Right renal cortex interstitium (tissue), 3 donors: ENCODE measurements at places on chromosomes 6 and 20. TPM values are rescaled to one million over a fixed set of nuclear protein-coding genes. Genes with fewer than 3 reads are reported as not detected.

DNA sequence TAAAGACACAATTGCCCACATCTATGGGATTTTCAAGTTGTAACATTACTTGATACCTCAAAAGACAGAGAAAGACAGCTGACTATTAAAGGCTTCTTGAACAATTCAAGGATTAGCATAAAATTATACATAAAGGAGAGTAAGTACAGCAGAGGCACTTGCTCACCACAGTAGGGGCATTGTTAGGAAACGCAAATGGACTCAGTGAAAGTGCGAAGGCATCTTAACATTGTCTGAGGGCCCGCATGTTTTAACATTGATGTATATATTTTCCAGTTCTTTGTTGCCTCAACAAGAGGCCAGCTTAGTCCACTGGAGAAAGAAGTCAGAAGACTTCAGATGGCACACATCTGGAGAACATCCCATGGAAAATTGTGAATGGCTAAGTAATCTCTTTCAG, 115.4 kb downstream of the SIM1 start:
- no peak for DNase-seq

DNA sequence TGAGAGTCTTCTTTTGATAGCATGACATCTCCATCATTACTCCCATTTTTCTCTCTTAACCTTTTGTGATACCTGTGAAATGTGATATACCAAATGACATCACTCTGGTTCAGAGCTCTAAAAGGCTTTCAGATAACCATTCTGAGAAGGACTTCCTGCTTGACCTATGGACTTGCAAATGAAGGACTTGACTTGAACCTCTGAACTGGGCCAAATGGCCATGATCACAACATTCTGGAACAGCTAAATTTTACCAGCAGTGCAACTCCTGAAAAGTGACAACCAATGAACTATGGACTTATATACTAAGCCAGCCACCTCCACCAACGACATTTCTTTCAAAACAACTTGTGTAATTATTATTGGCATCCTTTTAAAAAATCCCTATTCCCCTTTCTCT, 1085.8 kb upstream of the CITED2 start:
- no peak for DNase-seq

- DNase-seq, result peak; percentile 44
Observed at GRCh38 chr6:71012866-71013469, 56.1 kb upstream of the B3GAT2 start.

GRCh38 chr6:24493945-24494820, 586 bp upstream of the ALDH5A1 start:
- DNase-seq, result no peak

GRCh38 chr6:122400121-122400450, 634 bp downstream of the HSF2 start:
- DNase-seq, result no peak

DNA sequence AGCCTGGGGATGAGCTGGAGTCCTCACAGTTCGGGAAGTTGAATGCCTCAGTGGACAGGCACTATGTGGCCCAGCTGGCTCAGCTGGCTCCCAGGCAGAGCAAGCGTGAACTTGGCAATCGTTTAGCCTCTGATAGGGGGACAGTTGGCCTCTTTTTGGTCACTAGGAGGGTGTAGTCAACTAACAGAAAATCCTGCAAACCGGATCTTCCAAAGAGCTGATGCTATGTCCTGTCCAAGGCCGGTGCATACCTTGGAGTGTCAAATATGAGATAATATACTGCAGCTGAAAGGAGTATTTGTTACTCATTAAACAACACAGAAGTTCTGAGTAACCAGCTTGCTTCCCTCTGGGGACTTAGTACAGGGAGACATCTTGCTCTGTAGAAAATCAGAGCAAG, 126.2 kb upstream of the EXOC2 start:
- no peak for DNase-seq

DNA sequence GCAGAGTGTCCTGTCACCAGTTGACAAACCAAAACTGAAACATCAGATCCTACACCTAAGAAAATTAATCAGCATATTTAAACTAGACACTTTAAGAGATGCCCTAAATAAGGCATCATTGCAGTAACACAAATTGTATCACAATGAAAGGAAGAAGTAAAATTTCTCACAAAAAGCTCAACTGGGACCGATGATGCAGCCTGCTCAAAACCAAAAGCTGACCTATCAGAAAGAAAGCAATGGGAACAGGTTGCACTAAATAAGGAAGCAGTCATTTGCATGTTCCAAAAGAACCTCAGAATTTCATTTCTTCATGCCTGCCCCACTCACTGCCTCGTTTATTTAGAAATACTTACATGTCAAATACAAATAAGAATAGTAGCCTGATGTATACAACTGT, 12.1 kb downstream of the HIVEP2 start:
- no peak for DNase-seq

DNA sequence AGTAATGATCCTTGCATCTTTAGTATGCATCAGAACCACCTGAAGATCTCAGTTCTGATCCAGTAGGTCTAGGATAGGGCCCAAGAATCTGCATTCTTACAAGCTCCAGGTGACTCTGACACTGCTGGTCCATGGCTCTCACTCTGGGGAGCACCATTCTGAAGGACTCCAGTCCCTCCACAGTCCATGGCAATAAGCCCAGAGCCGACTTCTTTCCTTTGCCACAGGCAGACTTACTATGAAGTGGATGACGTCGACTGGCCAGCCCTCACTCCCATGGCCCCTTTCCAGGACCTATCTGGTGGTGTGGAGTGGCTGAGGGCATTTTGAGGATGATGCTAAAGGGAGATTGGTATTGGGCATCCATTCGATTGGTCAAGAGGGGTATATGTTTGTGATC, 21.8 kb upstream of the LY86 start:
- DNase-seq, result no peak

DNA sequence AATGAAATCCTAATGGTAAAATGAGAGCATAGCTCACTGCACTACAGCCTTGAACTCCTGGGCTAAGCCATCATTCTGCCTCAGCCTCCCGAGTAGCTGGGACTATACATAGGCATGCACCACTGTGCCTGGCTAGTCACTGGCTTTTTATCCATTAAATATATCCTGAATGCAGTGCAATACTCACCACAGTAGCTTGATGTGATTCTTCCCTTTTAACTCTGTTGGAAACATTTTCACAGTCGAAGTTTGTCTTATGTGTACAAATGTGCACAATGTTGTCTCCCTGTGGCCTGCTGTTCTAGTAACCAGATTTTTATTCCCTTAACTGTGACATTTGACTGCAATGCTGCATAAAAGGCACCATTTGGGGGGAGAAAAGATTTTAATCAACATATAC, 56.7 kb downstream of the TRMT6 start:
- no peak for DNase-seq

- DNase-seq, result no peak
Observed at GRCh38 chr6:27290065-27290849, 21.8 kb downstream of the POM121L2 start.

DNA sequence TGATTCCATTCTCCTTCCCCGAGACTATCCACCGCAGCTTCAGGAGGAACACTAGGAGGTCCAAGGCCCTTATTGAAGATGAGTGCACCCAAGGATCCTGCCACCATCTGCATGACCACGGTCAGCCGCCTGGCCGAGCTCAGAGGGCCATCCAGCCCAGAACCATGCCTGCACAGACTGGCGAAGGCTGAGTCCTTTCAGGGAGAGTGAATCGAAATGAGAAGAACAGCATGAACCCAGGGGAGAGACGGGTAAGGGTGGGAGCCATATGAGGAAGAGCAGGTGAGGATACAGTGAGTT, 26.3 kb downstream of the SERPINB6 start:
- no peak for DNase-seq

DNA sequence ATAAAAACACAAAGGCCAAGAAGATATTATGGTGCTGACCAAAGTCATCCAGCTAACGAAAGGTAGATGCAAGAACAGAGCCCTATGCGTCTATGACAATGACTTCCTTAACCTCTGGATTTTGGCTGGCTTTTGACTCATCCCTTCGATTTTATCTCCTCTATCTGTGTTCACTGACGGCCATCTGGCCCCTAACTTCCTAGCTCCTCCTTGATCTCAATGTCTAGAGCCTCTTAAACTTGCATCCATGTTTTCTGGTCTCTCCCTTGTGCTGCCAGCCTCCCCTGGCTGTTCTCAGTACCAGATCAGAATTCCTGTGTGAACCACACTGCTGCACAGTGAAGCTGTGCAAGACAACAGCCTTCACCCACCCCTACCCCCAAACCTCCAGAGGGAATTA, 452.9 kb downstream of the UTRN start:
- no peak for DNase-seq

- DNase-seq, result no peak
Observed at GRCh38 chr20:52313341-52313963, 121.9 kb upstream of the ZFP64 start.

- no peak for DNase-seq
Observed at GRCh38 chr6:73671911-73672685, 18.3 kb upstream of the SLC17A5 start.

- no peak for DNase-seq
Observed at GRCh38 chr6:14693301-14694192, 552.3 kb upstream of the JARID2 start.

GRCh38 chr6:159714404-159714803, 12.9 kb upstream of the WTAP start:
- no peak for DNase-seq

GRCh38 chr6:126172131-126172530, 167.8 kb upstream of the CENPW start:
- DNase-seq, result no peak

DNA sequence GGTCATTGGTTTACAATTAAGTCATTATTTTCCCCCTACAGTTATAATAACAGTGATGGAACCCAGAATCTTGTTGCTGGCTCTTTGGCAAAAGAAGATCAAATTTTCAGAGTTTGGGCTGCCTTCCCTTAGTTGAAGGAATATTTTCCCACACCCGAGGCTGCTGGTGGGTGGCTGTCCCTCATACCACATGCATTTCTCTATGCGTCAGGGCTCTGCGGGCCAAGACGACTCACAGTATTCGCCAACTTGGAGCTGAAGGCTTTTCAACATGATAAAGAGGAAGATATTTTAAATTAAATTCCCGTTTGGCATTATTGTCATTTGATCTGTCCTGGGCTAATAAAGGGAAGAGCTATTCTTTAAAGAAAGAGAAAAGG, 102.2 kb upstream of the SASH1 start:
- DNase-seq, result no peak

DNA sequence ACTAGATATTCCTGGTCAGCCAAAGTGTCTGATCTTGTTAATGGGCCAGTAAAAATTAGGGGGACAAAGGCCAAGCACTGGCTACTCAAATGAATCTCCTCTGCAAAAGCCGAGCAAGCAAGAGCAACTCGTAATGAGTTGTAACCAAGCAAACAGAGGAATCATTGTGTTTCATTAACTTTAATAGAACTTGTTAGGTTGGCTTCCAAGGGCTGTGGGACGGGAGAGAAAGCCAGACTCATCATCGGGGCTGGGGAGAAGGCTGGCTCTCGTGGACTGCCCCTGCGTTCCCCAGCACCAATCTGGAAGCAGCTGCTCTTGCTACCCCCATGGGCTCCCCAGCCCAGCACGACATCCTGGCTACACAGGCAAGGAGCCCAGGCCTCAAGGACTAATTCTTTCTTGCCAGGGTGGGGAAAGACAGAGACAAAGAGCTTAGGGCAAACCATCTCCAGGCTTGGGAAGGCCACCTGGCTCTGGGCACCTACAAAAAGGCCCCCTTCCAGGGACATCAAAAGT, 10.5 kb upstream of the SCUBE3 start:
- no peak for DNase-seq

DNA sequence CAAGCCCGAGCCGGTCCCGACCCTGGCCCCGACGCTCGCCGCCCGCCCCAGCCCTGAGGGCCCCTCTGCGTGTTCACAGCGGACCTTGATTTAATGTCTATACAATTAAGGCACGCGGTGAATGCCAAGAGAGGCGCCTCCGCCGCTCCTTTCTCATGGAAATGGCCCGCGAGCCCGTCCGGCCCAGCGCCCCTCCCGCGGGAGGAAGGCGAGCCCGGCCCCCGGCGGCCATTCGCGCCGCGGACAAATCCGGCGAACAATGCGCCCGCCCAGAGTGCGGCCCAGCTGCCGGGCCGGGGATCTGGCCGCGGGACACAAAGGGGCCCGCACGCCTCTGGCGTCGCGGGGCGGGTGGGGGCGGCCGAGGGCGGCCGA, 37.5 kb downstream of the YTHDF1 start:
- no peak for DNase-seq

DNA sequence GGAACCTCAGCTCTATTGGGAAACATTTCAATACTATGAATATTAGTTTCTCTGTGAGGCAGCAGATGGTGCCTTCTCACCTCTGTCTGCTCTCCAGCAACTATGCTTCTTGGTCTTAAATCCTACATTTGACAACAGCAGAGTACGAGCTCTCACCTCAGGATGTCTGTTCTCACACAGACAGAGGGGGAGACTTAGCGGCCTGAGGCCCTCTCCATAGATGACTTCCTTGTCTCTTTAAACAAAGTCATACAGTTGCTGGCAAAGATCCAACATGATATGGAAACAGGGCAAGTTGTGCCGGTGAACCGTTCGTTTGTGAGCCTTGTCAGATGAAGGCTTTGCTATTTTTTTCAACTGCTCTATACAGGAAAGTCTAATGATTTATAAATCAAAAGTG, 43.7 kb upstream of the GABRR1 start:
- no peak for DNase-seq

- DNase-seq, result no peak
Observed at GRCh38 chr6:156395276-156395675, 381.9 kb upstream of the ARID1B start.

DNA sequence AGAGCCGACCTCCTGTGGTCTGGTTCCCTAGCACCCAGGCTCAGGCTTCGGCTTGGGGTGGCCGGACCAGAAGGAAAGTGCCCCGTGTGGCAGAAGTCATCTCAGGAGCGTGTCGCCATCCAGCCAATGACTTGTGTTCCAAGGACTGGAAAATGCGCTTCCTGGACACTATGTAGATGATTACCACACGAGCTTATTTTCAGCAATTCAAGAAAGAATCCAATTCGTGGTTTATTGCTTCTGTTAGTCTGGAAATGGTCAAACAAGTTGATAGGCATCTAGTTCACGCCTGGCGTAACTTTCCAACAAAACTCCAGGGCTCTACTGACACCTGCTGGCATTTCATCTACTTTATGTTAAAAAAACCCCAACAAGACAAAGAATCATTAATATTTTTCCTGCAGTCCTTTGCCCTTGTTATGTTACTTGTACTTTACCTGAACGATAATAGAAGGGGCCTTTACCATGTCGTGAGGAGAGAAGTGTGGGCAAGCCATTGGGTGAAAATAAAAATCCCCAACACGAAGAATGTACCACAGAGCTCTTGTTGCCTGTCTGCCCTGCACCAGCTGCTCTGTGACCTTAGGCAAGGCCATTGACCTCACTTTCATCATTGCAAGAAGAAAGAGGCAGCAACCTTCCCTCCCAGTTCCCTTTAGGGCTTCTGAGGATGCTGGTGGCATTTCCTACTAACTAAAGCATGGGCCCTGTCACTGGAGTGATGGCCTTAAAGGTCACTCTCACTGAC, 154.7 kb upstream of the LAMP5 start:
- DNase-seq, result peak; percentile 45

- DNase-seq, result no peak
Observed at GRCh38 chr6:2857580-2858337, 16.1 kb upstream of the SERPINB1 start.

GRCh38 chr6:84867521-84867920, 103.1 kb upstream of the TBX18 start:
- no peak for DNase-seq

Gene SFTA2
- 0.29 TPM for polyA plus RNA-seq

Gene KIAA0408
- polyA plus RNA-seq, result 5.8 TPM

Gene C6orf141
- polyA plus RNA-seq, result 0.21 TPM

Gene RNF217
- polyA plus RNA-seq, result 15.8 TPM

Gene IRAK1BP1
- polyA plus RNA-seq, result 13.9 TPM

Gene PCK1
- 15.0 TPM for polyA plus RNA-seq

Gene NR2E1
- polyA plus RNA-seq, result not detected

Gene OPRL1
- 0.69 TPM for polyA plus RNA-seq

Gene PHACTR1
- 12.4 TPM for polyA plus RNA-seq

Gene SPDEF
- not detected for polyA plus RNA-seq

Gene SULF2
- 69.6 TPM for polyA plus RNA-seq

Gene HSPA12B
- 12.8 TPM for polyA plus RNA-seq

Gene KCNB1
- polyA plus RNA-seq, result 0.51 TPM
